Caco-2 (cell line): ENCODE measurements at places on chromosomes 2 and 18. TPM values are rescaled to one million over a fixed set of nuclear protein-coding genes. Genes with fewer than 3 reads are reported as not detected.

Gene SLC11A1
- total RNA-seq, result 0.12 and 0.32 TPM in 2 replicates

Gene SCYGR4
- not detected in 2 replicates for total RNA-seq

Gene INPP5D
- total RNA-seq, result not detected in 2 replicates

Gene TEKT4
- total RNA-seq, result not detected in 2 replicates

Gene SMC6
- total RNA-seq, result 39.4 and 41.3 TPM in 2 replicates

GRCh38 chr2:69798290-69798908 is 31.1 kb upstream of the GMCL1 start:
- DNase-seq, result peak; percentile 55

DNA sequence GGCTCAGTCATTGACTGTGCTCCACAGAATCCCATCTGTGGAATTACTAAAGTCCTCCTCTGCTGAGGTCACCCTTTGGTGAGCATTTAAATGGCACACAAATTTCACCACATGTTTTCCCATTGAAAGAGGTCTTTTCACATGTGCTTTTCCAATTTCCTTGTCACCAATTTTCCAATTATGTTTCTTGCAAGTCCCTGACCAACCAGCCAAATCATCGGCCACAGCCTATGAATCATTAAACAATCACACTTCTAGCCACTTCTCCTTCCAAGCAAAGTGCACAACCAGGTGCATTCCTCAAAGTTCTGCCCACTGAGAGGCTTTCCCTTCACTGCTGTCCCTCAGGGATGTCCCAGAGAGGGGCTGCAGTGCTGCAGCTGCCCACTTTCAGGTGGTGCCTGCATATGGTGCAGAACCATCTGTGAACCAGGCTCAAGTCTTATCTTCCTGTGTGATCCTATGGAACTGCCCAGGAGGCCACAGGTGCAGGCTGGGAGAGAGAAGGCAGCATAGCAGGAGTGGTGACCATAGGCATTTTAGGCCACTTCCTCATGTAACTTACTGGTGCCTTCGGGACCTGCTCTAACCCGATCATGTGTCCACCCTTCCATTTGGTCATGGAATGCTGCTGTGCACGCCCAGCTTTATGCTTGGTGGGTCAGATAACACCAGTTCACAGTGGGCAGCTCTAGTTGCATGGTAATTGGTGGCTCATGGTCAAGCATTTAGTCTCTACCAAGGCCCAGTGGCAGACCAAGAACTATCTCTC is 153.0 kb downstream of the SEPTIN10 start:
- peak; percentile 11 for DNase-seq

DNA sequence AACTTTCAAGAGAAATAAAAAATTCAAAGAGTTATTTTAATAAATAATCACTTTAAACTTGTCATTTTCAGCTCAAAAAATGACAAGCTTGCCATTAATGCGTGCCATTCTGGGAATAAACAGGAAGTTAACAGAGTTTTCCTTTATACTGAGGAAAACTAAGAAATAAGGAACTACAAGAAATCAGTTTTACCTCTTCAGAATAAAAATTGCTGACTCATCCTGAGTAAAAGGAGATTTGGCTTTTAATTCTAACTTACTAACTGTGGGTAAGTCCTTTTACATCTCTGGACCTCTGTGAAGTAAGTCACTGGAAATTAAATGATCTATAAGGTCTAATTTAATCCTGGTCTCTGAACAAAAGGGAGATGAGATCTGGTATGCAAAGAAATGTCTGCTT is 16.1 kb downstream of the CEBPZ start:
- DNase-seq, result no peak

GRCh38 chr2:120881981-120882788 is 146.5 kb downstream of the GLI2 start:
- DNase-seq, result no peak
